HT1080 (cell line): ENCODE measurements at places on chromosomes 1 and 21. TPM values are rescaled to one million over a fixed set of nuclear protein-coding genes. Genes with fewer than 3 reads are reported as not detected.

Gene RGS13
- not detected in 2 replicates for total RNA-seq

Gene ALPL
- total RNA-seq, result not detected in 2 replicates

Gene PCBP3
- not detected in 2 replicates for total RNA-seq

Gene CFHR5
- not detected in 2 replicates for total RNA-seq

Gene MDM4
- 7.5 and 9.2 TPM in 2 replicates for total RNA-seq

Gene AIRE
- total RNA-seq, result not detected in 2 replicates

Gene ZNF683
- total RNA-seq, result not detected in 2 replicates

Gene FGR
- total RNA-seq, result not detected in 2 replicates

Gene LHX8
- total RNA-seq, result not detected in 2 replicates

Gene RAB4A
- 29.6 and 51.5 TPM in 2 replicates for total RNA-seq

Gene AMY1A
- not detected in 2 replicates for total RNA-seq

Gene AADACL3
- total RNA-seq, result not detected in 2 replicates

Gene MMEL1
- not detected in 2 replicates for total RNA-seq

Gene S100B
- total RNA-seq, result not detected in 2 replicates

Gene CR1
- not detected in 2 replicates for total RNA-seq

Gene SPATA45
- not detected in 2 replicates for total RNA-seq
